ENCODE measurements at places on chromosomes 3 and 15.

DNA sequence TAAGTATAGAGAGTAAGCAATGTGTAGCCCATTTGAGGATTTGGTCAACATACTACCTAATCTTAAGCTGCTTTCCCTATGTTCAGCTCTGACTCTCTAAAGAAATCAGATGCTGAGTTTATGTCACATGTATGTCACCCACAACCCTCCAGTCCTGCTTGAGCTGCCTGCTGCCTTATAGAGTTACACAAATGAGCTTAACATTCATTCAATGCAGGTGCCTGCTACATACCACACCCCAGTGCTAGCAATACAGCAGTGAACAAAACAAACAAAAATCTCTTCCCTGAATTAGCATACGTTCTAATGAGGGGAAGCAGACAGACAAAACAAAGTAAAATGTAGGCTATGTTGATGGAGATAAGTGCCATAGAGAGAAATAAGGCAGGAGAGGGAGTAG, 93.0 kb downstream of the HHLA2 start:
- DNase-seq: no peak

GRCh38 chr3:128864351-128864811, 15.0 kb upstream of the ACAD9 start:
- DNase-seq: peak; percentile 44

DNA sequence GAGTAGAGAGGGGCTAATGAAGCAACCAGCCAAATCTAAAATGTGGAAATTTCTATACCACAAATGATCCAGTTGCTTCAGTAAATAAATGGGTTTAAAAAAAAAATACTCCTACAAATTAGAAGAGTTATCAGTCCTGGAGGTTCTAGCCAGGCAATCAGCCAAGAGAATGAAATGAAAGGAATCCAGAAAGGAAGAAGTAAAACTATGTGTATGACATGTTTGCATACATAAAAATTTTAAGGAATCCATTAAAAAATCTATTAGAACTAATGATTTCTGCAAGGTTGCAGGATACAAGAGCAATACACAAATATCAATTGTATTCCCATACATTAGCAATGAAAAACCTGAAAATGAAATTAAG, 9.6 kb downstream of the MESP2 start:
- no peak for DNase-seq

DNA sequence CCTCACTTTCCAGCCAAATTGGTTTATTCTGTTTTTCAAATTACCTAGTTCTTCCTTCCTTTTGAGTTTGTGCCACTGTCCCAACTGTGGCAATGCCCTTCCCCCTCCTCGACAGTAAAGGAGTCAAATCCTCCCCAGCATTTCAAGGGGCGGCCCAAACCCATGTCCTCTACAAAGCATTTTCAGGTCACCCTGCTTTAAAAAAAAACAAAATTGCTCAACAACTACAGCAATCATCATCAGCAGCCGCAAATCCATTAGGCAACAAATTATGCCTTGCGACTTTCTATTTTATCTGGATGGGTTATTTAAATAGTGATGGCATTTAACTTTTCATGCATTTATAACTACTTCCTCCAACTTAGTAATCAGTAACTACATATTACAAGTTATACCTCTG, 32.7 kb downstream of the PLD1 start:
- DNase-seq: no peak

DNA sequence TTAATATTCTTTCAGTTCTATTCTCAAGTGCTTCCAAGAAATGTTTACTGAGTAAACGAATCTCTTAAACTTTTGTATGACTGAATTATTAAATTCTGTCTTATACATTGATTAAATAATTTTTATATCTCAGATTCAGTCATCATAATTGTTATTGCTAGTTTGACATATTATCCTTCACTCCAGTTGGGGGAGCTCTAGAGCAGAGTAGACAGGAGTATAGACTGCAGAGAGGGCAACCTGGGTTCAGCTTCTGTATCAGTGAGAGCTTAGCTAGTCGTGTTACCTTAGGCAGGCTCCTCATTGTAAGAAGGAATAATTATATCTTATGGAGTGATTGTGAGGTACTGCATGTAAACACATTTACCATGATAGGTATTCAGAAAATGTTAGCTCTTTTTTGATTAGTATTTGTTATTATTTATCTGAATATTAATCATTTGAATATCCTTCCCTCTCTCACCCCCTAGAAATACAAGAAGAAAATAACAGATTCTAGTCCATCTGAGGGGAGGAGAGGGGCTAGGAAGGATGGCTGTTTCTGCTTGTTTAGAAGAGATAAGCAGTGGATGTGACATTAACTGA, 31.0 kb upstream of the ZCWPW2 start:
- peak; percentile 32 for DNase-seq

GRCh38 chr3:130894130-130894985, 474 bp downstream of the ATP2C1 start:
- peak; percentile 78 for DNase-seq

DNA sequence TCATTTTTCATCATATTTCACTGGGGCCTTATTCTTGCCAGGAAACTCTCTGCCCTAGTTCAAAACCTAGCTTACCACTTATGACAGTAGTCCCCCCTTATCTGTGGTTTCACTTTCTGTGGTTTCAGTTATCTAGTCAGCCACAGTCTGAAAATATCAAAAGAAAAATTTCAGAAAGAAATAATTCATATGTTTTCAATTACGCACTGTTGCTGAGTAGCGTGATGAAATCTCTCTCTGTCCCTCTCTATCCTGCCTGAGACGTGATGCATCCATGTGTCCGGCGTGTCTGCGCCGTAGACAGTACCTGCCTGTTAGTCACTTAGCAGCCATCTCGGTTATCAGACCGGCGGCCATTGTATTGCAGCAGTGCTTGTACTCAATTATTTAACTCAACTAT, 369.9 kb upstream of the MCTP2 start:
- no peak for DNase-seq

DNA sequence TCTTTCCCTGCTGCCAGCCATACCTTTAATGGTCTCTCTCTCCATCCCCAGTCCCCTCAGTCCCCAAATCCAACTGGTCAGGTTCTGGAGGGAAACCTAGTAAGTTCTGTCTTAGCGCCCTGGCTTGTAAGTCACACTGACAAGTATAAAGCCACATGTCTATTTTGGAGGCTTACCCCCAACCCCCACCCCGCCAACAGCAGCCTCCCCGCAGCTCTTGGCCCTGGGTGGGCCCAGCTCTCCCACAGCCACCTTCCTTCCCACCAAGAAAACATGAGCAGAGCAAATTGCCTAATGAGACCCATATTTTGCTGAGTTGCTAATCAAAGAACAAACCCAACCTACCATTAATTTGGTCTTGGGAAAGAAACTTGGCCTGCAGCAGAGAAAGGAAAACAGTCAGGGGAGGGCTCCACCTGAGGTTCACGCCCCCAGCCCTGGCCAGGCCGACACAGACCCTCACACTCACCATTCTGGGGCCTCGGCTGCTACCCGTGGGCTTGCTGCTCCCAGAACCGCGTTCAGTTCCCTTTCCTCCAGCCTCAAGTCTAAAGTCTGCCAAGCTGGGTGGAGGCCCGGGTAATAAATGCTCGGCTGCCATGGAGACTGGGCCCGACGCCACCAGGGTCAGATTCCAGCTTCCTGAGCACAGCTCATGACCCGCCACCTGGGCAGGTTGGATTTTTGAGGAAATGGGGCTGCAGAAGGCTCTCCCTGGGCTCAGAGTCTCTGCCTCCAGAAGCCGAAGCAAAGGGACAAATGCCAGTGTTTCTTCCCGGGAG, at the start of gene CALML4:
Gene CALML4, minus strand, starts transcription at position 557 of the 782 bp plus-strand sequence. Its CDS starts 85 bp downstream, at position 472.
- peak; percentile 35 for DNase-seq

DNA sequence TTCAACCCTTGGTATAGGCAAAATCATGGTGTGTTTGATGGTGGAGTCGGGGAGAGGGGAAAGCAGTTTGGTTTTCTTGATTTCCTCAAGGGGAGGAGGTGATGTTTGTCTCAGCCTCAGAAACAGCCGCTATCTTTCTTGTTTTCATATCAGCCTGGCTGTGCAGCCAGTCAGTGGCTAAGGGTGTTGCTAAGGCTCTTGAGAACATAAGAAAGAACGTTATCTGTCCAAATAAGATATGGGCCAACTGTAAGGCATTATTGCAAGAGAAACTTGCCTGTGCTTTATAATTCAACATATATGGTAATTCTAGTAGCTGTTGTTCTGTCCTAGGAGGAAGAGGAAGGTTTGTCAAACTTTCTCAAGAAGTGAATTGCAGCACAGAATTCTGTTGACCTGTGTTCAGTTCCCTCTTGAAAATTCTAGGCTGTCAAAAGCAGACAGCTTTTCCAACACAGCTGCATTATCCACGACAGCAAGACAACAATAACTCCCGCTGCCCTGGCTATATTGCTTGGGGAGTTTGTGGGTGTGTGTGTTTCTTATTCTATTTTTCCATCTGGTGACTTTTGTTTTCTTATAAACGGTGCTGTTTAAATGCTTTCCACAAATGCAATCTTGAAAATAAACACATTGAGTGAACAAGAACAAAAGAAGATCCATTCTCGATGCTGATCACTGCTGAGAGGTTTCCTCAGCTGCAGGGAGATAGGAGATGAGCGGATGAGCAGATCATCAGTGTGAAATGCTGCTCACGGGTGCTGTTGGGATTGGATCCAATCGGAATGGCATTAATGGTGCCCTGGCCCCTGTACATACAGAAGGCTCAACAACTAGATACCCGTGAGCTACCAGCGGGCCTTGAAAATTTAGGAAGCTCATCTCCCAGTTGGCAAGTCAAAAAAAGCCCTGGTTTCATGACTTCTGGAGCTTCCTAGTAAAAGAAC, 90.8 kb upstream of the TNFAIP8L3 start:
- DNase-seq: no peak

GRCh38 chr3:108501535-108501934, 8.9 kb downstream of the MYH15 start:
- DNase-seq: no peak

GRCh38 chr15:51647128-51647562, 24.6 kb upstream of the DMXL2 start:
- peak; percentile 17 for DNase-seq

- DNase-seq: no peak
Measured at GRCh38 chr15:50024281-50024680, 94.8 kb downstream of the ATP8B4 start.

GRCh38 chr15:73051391-73051806, 864 bp upstream of the NEO1 start:
- DNase-seq: peak; percentile 27

GRCh38 chr3:14853271-14853951, 34.6 kb downstream of the FGD5 start:
- DNase-seq: no peak

GRCh38 chr3:195030791-195031321, 240.1 kb downstream of the XXYLT1 start:
- no peak for DNase-seq

DNA sequence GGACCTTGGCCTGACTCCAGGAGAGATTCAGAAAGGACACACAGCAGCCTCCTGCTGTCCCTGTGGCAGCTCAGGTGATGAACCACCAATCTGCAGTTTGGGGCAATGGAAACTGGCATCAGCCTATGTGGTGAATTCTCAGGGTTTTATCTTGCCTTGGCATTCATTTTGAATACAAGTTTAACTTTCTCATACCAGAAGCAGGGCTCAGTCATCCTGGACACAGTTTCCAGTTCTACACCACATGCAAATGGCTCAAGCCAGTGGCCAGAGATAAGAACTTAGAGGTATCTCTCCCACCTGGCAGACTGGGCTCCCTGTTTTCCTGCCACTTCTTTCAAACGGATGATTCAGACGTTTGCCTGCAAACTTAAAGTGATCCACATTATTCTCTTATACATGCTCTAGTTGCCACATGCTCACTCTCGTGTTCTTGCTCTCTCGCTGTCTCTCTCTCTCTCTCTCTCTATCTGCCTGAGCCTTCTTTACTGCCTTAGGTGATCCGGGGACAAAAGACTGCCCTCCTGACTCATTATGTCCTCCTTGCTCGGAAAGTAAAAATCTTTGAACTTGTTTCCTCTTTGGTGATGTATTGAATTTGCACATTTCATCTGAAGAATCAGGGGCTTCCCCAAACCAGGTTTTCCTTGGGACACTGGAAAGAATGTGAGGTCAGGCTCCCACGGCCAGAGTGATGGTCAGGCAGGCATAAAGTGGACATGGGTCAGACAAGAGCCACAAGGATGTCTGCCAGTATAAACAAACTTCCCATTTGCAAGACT, 99.6 kb upstream of the STT3B start:
- no peak for DNase-seq

GRCh38 chr3:47005212-47006144, 26.0 kb downstream of the NBEAL2 start:
- no peak for DNase-seq

Data from spinal cord (tissue), 10 donors.